Endodermal cell (in vitro differentiated cells): ENCODE measurements at places on chromosomes 12 and 14. TPM values are rescaled to one million over a fixed set of nuclear protein-coding genes. Genes with fewer than 3 reads are reported as not detected.

The CAPZA3 gene
- total RNA-seq = not detected in 3 replicates

The NTF3 gene
- total RNA-seq = 3.4 and 4.1 TPM in 2 replicates

The COL2A1 gene
- total RNA-seq = 21.0 to 25.5 TPM (median 21.1 TPM) in 3 replicates

The FAM186B gene
- 0.22 to 0.57 TPM in 2 of 3 replicates, not detected in the other for total RNA-seq

The ING4 gene
- 52.3 and 60.3 TPM in 2 replicates for total RNA-seq

The EML1 gene
- total RNA-seq = 21.3 and 25.0 TPM in 2 replicates

The ETNK1 gene
- 84.9 to 90.3 TPM (median 89.6 TPM) in 3 replicates for total RNA-seq

The SMIM41 gene
- total RNA-seq = not detected in 3 replicates

The RTN1 gene
- total RNA-seq = 2.4 to 5.9 TPM (median 5.2 TPM) in 3 replicates

The FGF6 gene
- total RNA-seq = not detected in 2 replicates

The TTC6 gene
- 10.8 and 11.0 TPM in 2 replicates for total RNA-seq

The CCDC197 gene
- total RNA-seq = not detected in 3 replicates

The HOXC9 gene
- not detected in 3 replicates for total RNA-seq

- no peak for DNase-seq
These were observed 21.3 kb downstream of the LRCOL1 start for GRCh38 chr12:132588821-132589669.

- DNase-seq = peak; percentile 60
These were observed 36.4 kb upstream of the AEBP2 start for GRCh38 chr12:19402743-19403431.

DNA sequence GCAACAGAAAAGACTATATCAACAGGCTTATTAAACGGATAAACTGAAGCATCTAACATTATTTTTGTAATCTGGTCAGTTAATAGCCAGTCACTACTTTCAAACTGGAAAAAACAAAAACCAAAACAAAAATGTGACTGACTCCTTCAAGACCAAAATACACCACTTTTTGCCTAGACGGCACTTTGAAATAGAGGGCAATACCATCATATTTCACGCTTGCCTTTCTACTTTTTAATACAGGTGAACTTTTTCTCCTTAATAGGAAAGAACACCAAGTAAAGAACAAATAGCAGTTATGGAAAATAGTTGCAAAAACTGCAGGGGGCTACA, 550 bp upstream of the NUP107 start:
- no peak for DNase-seq

DNA sequence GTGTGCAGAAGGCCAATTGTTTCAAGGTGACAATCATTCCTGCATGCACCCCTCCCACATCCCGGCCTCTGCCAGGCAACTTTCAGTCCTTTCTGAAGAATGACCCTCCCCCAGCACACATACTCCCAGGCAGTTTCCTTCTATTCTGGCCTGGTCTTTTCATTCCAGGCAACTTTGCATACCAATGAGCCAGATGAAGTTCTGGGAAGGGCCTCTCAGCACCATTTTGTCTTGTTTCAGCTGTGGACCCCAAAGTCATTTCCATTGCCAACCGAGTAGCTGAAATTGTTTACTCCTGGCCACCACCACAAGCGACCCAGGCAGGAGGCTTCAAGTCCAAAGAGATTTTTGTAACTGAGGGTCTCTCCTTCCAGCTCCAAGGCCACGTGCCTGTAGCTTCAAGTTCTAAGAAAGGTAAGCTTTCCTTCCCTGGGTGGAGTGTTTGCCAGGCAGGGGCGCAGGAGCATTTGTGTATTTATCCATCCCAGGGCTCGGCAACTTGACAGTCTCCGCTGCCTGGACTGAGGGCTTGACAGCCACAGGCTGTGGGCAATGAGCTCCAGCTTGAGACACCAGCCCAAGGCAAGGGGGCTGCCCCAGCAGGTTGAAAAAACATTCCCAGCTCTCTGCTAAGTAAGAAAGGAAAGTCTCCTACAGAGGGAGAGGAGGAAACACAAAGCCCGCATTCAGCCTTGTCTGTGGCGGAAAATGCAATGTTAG, 16.4 kb downstream of the BCL2L14 start:
- DNase-seq = peak; percentile 74

DNA sequence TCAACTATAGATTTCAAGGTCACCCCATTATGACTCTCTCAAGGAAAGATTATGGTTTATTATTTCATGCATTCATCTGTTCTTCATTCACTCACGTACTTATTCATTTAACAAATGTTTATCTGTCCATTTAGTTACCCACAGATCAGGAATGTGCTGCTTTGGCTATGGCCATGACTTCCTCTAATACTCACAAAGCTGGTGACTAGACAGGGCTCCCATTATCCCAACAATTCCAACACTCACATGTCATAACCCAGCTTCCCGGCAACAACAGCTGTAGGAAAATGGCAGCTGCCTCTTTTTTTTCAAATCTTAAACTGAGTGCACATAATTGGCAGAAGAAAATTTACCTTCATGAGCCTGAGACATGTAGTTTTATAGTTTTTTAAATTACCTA, 190.8 kb upstream of the CCDC196 start:
- DNase-seq = no peak

GRCh38 chr12:117367006-117367638, 5.7 kb upstream of the NOS1 start:
- DNase-seq = peak; percentile 97

DNA sequence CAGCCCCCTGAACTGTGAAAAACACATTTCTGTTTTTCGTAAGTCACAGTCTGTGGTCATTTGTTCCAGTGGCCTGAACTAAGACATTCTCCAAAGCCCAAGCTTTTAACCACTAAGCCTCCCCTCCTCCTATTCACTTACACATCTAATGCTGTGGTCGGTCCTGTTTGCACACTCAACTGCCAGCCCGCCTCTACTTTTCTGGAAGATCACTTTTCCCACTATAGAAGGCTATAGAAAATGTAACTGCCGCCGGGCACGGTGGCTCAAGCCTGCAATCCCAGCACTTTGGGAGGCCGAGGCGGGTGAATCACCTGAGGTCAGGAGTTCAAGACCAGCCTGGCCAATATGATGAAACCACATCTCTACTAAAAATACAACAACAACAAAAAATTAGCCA, 524.7 kb upstream of the TMEM132C start:
- no peak for DNase-seq

DNA sequence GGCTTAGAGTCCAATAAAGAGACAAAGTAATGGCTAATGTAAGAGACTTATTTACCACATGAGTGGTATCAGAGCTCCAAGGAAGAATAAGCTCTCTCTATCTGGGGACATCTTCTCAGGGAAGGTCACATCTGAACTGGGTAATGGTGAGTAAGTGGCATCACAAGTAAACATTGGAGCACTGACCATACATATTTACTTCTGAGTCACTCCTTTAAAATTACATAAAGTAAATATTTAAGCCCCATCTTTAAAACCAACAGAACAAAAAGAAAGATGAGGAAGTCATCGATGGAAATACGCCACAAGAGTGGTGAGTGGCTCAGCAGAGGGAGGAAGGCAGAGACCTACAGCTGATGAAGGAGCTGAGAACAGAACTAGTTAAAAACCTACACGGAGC, 159.9 kb downstream of the DUSP6 start:
- DNase-seq = no peak

DNA sequence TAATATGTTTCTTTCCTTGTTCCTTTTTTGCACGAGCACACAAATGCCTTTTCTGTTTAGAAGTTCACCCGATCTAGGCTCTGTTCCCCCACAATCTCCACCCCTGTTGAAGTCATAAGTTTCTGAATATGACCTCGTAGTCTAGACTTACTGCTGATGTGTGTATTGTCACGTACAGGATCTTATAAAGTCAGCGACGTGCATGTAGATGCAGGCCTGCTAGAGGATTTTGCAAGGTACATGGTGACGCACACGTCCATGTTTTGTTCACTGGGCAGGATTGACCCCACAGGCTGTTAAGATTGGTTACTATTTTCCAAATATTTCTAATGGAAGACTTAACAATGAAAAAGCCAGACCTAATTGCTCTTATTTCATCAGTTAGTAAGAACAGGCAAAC, 46.2 kb upstream of the CCDC91 start:
- no peak for DNase-seq

- DNase-seq = no peak
These were observed 4.8 kb downstream of the CATSPERB start for GRCh38 chr14:91727121-91727520.

DNA sequence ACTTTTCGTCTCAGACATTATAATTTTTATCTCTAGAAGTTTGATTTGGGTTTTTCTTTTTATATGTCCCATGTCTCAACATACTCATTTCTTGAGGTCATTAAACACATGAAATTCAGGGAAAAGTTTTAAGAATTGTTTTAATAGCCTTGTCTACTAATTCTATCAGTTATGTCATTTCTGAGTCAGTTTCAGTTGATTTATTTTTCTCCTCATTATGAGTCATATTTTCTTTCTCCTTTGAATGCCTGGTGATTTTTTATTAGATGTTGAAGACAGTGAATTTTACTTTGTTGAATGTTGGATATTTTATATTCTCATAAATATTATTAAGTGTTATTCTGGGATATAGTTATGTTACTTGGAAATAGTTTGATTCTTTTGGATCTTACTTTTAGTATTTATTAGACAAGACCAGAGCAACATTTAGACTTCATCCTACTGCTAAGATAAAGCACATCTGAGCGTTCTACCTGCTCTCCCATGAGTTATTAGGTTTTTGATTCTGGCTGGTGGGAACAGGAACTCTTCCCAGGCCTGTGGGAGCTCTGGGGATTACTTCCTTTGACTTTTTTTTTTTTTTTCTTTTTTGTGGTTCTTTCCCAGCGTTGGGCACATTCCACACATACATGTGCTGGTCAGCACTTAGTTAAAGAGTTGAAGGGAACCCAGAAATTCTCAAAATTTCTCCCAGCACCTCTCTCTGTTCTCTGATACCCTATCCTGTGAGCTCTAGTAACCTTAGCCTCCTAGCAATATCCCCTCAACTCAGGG, 1157.7 kb downstream of the BCL11B start:
- no peak for DNase-seq

DNA sequence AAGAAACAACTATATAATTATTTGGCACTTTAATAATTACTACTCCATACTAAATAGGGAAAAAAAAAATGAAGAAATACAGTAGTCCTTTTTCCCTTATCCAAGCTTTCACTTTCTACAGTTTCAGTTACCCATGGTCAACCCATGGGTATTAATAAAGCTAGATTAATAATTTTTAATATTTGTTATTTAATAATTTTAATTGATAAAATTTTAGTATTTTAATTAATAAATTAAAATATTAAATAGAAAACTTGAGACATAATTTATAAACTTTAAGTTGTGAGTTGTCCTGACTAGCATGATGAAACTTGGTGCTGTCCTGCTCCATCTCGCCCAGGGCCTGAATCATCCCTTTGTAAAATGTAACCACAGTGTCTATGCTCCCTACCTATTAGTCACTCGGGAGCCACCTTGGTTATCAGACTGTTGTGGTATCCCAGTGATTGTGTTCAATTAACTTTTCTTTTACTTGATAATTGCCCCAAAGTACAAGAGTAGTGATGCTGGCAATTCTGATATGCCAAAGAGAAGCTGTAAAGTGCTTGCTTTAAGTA, 71.8 kb downstream of the PAWR start:
- no peak for DNase-seq

DNA sequence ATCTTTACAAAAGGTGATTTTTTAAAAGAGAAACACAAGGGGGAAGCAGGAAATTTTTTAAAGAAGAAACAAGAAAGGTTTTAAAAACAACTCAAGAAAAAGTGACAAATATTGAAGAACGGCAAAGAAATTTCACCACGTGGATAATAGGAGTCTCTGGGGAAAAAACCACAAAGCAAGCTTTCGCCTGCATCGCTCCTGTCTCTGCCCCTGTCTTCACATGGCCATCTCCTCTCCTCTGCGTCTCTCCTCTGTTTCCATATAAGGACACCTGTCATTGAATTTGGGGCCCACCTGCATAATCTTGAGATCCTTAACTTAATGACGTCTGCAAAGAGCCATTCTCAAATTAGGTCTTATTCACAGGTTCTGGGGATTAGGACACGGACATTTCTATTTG, 175.8 kb downstream of the ETV6 start:
- DNase-seq = no peak

DNA sequence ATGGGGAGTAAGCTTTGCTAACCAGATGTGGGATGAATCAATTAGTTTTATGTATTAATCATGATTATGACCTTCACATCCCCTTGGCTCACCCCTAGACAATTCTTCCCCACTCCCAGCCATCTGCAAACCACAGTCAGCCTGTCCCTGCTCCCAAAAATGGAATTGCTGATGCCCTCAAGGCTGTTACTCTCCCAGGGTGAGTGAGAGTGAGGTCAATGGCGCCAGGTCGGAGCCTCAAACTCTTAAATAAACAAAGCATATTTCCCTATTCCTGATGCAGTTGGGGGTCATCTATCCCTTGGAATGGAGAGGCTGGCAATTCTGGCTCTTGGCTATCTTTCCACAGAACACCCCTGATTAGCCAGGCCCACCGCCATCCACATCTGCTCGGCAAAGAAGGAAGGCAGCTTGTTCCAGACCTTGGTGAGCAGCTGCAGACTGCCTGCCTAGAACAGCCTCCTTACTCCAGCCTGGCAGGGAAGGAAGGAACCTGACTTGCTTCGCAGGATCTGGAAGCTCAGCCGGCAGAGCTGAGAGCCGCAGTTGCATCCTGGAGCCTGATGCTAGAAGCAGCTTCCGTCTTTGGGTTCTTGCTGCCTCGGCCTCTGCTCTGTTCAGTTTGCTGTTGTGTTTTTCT, 57.0 kb downstream of the SMUG1 start:
- DNase-seq = no peak

DNA sequence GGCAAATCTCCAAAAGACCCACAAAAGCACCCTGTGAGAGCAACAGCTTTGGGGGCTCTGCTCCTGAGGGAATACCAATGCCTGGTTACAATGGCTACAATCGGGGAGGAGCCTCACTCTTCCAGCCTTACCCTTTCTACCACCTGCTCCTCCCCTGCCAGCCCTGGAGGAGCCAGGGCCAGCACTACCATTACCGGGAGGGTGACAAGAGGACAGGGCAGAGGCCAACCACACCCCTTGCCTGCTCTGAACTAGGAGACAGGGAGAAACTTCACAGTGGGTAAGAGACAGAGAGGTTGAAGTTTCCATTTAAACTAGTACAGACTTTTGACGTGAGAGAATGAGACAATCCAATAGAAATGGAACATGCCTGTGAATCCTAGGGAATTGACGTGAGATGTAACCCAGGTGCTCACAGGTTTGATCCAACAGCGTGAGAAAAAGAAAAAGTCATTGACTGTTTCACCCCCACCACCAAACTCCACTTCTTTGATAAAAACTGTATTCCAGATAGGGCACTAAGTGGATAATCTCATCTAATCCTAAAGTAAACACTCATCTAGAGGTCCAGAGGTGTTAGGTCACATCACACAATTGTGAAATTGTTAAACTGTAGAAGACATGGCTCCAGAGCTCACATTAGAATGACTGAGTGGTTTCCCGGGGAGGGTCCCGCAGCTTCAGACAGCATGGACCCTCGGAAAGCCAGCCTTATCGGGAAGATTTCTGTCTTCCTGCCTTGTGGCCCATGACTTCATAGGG, 8.4 kb upstream of the TC2N start:
- DNase-seq = peak; percentile 36

DNA sequence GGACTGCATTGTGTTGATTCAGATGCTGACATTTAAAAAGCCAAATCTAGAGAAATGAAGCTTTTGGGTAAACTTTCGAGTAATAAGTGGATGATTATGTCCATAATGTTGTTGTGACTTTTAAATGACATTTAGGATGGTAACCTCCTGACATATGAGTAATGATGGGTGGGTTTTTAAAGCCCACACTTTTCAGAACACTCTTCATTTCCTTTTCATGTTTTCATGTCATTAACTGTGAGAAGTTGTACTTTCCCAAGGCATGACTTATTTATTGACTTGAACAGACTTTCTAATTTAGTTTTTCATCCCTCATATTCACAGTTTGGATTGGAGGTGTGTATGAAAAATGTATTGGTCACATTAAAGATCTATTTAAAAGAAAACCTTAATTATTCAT, 35.5 kb downstream of the RGS6 start:
- no peak for DNase-seq

GRCh38 chr12:51028126-51028812, 2.1 kb upstream of the SLC11A2 start:
- DNase-seq = peak; percentile 84
